NT2/D1 (cell line): ENCODE measurements at places on chromosomes 2 and 18.

DNA sequence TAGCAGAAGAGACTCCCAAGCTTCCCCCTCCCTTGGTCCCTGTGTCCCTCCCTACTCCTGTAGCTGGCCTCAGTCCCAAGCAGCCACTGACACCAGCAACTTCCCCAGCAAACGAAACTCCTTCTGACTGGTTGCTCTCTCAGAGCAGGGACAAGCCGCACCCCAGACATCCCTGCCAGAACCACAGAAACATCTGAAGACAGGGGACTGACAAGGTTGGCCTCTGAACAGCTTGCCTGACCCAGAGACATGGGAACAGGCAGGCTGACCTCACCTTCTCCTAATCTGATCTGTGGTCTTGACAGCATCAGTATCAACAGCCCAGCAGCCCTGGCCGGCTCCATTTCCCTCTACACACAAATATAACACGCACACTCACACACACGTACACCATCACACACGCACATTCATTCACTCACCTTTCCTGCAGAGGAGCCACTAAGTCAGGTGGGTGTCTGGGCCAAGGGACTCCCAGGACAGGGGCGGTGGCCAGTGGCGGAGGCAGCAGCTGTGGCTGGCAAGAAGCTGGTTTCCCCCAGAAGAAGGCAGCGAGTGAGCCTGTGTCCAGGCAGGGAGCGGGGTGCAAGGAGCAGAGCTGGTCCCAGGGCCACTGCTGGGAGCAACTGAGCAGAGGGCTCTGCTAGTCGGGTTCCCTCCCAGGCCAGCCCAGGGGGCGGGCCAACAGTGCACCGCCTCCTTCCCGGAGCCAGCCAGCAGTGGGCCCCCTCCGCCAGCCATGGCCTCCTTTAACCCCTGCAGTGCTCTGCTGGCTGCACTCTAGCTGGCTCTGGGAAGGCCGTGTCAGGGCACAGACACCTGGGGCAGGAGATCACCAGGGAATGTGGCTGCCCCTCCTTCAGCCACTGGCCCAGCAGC, 59.1 kb downstream of the TNS1 start:
- DNase-seq: peak; percentile 67

GRCh38 chr2:69154106-69154505, 141.1 kb downstream of the ANTXR1 start:
- DNase-seq: no peak

- DNase-seq: no peak
Measured at GRCh38 chr2:218984239-218985020, 554 bp downstream of the FEV start.

DNA sequence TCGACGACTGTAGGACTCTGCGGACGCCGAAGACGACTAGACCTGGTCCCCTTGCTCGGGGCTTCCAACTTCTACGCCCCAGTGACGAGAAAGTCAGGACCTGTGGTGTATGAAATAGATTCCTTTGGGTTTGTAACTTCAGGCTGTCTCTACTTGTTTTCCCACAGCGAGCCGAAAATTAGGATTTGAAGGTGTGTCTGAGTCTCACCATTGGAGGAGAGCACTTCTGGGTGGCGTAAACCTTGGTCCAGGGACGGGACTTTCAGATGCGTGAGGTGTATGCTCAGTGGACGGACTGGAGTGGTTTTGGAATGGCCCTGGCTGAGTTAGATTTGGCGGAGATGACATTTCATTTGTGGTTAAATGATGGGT, 1.3 kb downstream of the BIRC6 start:
- DNase-seq: no peak

DNA sequence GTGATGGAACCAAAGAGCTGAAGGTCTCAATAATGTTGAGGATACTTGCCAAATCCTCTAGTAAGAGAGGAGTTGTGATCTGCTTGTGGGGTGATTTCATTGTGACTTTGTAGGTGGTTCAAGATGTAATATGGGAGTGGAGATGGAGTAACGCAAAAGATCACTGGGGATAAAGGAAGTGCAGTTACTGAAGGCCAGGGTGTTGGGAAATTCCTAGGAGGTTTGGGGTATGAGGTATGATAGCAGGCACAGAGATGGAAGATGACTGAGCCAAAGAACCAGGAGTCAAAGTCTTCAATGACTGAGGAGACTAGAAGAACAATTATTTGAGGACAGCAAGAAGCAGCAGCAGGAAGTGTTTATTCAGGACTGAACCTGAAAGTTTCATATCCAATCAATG, 222.6 kb downstream of the NCKAP5 start:
- no peak for DNase-seq

- DNase-seq: no peak
Measured at GRCh38 chr2:176063958-176064357, 19.8 kb downstream of the EVX2 start.

DNA sequence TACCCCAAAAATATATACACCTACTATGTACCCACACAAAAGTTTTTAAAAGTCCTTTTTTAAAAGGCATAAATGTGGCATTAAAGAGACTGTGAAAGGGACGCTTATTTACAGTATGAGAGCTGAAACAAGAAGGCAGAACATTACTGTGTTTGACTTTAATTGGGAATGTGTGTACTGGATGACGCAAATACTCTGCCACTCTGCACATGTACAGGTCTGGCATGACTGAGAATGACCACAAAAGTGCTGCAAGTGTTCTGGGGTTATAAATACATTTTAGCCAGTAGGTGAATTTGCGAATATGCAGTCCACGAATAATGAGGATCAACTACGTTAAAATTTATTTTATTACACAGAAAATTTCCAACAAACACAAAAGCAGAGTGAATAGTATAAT, 11.4 kb downstream of the DARS1 start:
- DNase-seq: no peak

DNA sequence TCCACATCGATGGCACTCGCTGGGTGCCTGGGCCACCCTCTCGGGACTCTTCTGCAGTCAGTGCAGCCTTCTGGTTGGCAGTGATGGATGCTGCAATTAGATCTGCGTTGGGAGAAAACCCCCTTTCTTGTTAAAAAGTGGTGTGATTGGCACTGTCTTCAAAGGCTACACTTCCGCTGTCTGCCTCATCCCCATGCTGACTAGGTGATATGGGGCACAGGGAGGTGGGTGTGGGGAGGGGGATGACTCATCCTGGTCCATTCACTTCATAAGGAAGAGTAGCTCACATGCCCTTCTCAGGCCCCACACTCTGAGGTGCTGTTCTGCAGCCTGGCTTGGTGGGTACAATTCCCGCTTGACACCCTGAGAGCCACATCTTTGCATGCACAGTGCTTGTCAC, 77.4 kb downstream of the THNSL2 start:
- DNase-seq: no peak

DNA sequence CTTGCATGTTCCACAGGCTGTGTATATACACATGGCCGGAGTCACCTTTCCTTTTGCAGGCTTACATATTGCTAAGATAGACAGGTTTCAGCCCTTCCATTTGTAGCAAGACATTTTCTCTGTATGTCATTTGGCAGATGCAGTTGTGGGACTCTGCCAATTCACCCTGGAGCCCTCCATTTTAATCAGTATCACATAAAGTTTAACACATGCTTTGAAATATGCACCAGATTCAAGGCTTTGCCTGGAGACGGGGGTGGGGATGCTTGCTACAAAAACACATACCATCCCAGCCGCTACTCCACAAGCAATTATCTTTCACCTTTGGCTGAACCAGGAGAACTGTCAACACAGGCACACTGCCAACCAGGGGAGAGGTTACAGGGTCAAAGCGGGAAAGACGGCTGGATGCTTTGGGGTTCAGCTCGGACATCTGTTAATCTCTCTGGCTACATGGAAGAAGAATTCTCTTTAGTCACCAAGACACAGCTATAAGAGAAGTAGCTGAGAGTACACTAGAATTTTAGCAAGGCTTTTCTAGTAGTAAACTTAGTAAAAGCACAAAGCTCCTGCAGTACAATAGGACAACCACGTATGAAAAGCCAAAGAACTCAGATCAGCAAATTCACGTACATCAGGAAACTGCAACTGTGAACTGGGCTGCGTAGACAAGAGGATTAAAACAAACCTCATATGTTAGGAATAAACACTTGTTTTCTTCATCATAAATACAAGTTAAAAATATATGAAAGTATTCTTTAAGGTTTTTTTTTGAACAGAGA, 130.9 kb downstream of the EXOC6B start:
- no peak for DNase-seq

GRCh38 chr18:75249175-75249518, 38.5 kb downstream of the TSHZ1 start:
- DNase-seq: no peak

GRCh38 chr2:218286570-218287459, 5.5 kb downstream of the TMBIM1 start:
- DNase-seq: peak; percentile 68

DNA sequence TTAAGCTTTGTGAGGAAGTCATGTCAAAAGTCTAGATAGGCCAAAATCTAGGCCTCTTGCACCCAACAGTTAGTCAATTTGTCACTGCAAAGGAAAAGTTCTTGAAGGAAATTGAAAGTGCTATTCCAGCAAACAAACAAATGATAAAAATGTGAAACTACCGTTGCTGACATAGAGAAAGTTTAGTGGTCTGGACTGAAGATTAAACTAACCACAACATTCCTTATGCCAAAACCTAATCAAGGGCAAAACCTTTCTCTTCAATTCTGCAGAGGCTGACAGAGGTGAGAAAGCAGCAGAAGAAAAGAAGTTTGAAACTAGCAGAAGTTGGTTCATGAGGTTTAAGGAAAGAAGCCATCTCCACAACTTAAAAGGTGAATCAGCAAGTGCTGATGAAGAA, 44.0 kb upstream of the LRRTM4 start:
- DNase-seq: no peak

DNA sequence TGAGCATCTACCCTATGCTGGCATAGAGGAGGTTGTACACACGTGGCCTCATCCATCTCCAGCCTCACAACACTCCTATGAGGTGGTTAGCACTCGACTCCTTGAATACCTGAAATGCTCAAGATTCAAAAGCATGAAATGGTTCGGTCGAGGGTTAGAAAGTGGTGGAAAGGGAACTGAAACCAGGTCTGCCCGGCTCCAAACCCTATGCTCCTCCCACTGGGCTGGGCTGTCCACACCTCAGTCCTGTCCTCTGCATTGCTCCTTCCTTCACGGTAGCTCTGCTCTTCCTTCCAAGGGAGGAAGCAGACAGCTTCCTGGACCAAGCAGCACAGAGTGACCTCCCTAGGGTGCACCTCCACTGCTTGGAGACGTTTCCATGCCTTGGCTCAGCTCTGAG, 565.2 kb upstream of the ID2 start:
- DNase-seq: no peak
